ENCODE measurements at places on chromosomes 13 and 19.

GRCh38 chr13:75754936-75755335 lies 118.8 kb downstream of the LMO7 start:
- no peak for DNase-seq

GRCh38 chr13:48158915-48159314 lies 64.0 kb upstream of the MED4 start:
- DNase-seq = no peak

GRCh38 chr19:15911599-15912235 lies 13.8 kb upstream of the CYP4F2 start:
- no peak for DNase-seq

- DNase-seq = no peak
Observed at GRCh38 chr13:37364007-37364406, 234.6 kb downstream of the POSTN start.

DNA sequence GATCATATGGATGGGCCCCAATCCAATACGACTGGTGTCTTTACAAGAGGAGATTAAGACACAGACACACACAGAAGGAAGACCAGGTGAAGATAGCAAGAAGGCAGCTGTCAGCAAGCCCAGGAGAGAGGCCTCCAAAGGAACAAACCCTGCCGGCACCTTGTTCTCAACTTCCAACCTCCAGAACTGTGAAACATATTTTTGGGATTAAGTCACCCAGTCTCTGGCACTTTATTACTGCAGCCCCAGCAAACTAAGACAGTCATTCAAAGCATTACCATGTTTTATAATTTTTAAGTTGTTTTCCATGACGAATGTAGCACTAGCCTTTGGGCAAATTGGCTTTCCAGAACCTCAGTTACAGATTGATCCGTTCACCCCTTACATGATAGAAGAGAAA lies 11.3 kb downstream of the STARD13 start:
- DNase-seq = no peak

DNA sequence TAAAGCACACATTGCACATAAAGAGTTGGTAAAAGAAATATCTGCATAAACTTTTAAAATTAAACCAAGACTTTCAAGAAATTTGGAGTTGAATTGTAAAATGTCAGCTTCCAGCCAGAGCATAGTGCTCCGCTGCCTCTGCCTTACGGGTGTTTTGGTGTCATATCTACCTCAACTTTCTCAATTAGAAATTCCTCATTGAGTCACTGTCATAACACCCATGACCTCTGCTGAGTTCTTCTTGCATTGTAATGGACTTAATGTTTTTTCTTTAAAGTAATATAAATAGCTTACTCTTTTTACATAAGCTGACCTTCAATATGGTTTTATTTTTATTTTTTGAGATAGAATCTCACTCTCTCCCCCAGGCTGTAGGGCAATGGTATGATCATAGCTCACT lies 551.0 kb upstream of the NBEA start:
- DNase-seq = no peak

DNA sequence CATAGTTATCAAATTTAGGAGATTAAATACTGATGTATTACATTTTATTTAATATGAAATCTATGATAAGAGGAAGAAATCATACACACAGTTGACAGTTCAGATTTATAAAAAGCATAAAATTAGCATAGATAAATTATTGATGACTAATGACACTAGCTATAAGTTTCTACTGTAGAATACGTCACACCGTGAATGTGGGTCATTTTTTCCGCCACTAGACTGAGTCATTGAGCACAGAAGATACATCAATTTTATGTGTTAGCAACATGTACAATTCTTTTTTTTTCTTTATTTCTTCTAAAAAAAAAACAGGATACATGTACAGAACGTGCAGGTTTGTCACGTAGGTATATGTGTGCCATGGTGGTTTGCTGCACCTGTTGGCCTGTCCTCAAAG lies 22.2 kb downstream of the AP2S1 start:
- no peak for DNase-seq

- no peak for DNase-seq
Observed at GRCh38 chr13:26600343-26600742, 42.9 kb downstream of the WASF3 start.

DNA sequence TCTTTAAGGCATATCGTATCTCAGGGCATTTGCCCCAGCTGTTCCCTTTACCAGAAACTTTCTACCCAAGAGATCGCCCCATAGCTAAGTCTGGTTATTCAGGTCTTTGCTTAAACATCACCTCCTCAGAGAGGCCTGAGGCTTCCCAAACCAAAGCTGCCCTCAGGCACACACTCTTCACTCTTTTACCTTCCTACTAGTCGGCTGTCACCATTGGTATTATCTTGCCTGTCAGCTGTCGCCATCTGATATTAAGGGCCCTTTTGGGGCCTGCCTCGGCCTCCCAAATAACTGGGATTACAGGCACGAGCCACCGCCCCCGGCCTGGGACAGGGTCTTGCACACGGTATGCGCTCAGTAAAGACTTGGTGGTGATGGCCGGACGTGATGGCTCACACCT lies 1.0 kb downstream of the GADD45GIP1 start:
- DNase-seq = no peak

GRCh38 chr19:54882758-54883157 lies 8.7 kb downstream of the FCAR start:
- DNase-seq = no peak

GRCh38 chr13:49533591-49534269 lies 38.0 kb downstream of the PHF11 start:
- no peak for DNase-seq

GRCh38 chr13:52936806-52937205 lies 88.4 kb upstream of the PCDH8 start:
- DNase-seq = no peak

GRCh38 chr13:82305588-82305987 lies 1576.7 kb downstream of the SLITRK1 start:
- DNase-seq = no peak

DNA sequence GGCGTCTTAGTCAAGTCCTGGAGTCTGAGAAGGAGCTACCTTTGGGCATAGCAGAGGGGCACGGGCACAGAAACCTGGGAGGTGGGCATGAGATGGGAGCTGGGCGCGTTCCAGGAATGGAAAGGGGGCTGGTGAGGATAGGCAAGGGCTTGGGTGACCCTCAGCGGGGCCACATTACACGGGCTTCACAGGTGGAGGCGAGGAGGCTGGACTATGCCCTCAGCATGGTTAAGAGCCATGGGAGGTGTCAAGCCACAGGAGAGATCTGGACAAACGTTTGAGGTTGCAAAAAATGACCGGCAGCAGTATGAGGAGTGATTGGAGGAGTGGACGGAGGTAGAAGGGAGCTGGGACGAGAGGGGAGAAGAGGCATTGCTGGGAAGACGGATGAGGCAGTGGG lies 21.5 kb downstream of the NECTIN2 start:
- DNase-seq = no peak

DNA sequence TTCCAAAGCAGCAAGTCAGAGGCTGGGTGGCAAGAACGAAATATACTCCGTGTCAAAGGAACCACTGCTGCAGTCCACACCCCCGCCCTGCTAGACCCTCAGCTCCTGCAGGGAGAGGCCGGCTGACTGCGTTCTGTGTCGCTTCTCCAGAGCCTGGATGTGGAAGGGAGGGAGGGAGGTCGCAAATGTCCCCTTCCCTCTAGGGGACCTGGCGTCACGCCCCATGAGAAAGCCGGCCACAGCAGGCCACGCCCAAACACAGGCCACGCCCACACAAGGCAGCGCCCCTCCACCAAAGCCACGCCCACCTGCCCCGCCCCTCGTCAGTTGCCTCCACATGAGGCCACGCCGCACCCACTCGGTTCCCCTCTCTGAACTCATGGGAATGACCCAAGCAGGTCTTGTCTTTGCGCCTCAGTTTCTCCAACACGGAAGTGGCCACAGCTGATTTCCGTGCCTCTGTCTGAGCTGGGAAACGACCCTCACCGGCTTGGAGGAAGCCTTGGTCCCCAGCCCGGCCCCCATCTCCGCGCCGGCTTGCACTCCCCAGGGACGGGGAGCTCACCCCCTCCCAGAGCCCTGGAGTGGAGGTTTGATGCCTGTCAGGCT lies 38.4 kb upstream of the TCF3 start:
- no peak for DNase-seq

GRCh38 chr13:33665626-33666175 lies 152.2 kb upstream of the RFC3 start:
- no peak for DNase-seq

DNA sequence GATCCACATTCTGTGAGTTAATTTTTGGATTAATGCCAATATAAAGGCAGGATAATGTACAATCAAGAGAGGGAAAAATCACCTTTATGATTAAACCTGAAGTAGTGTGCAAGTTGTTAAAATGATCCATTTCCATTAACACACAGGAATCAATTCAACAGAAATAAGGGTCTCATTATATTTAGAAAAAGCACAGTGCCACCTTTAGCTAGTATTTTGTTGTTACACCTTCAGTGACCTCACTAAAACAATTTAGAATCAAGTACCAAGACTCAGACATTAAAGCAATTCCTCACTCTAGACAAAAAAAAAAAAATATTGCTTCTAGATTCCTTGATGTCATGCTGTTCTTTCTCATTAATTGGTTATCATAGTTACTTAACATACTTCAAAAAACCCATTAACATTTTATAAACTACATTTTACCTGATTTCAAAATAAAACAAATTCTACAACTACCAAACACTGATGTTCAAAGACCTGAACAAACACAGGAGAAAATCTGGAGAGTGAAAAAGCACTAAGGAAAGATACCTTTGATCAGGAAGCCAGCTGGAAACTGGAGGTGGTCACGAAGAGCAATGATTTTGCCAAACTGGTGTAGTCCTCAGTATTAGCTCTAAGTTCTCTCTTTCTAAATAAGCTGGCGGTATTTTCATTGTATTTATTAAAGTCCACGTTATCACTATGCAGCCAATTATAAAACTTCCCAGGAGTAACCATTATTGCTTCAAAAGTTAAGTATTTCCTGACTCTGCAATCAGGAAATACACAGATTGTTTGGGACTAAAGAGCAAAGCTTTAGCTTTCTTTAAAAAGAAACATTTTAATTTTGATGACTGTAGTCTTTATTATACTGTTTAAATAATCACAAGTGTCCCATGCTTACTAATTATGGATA lies 115.3 kb downstream of the TBC1D4 start:
- DNase-seq = no peak

DNA sequence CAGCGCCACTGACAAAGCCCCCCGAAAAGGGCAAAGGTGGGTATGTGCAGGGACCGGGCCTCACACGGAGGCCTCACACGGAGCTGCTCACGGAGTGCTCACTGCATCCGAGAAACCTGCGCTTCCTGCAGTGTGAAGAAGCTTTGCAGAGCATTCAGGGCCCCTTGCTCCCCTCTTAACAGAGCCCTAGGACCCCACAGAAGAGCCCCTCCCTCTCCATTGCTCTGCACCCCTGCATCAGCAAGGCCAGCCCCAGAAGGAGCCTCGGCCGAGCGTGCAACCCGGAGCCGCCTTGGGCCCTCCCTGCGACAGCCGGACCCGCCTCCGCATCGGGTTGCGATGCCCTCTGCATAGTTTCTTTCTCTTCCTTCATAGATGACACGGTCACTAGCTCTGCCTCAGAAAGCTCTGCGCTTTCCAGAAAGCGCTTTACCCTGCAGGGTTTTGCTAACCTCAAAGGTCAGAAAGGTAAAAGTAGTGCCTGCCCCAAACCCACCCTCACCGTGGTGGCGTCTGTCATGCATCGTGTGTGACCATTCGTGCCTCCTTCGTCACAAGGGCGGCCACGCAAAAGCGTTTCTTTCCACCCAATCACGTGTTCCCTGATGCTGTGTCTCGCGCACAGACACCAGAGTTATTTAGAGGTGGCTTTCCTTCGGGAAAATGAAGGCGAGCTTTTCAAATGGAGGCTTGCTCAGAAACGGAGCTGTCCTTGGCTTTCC lies 15.7 kb upstream of the F7 start:
- DNase-seq = peak; percentile 19

GRCh38 chr13:92074658-92075057 lies 676.2 kb downstream of the GPC5 start:
- no peak for DNase-seq

GRCh38 chr13:97255515-97256021 lies 33.4 kb downstream of the MBNL2 start:
- no peak for DNase-seq

DNA sequence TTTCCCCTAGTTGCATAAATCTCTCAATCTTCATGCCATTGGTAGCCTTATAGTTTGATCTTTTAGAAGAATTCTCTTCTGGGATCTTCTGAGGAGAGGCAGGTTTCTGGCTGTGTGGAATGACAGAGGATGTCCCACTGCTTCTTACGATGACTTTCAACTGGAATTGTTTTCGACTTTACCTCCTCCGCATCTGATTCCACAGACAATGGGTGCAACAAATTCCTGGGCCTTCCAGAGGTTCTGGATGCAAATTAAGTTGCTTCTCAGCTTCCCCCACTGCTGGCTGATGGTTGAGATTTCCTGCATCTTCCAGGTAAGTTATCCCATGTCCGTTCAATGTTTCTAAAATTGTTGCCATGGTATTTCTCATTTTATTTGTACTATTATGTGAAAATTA lies 142.3 kb upstream of the TSC22D1 start:
- no peak for DNase-seq

All from left hindlimb (tissue), 1 donor.